Uterus (tissue), 4 donors: ENCODE measurements at places on chromosomes 12 and 14. TPM values are rescaled to one million over a fixed set of nuclear protein-coding genes. Genes with fewer than 3 reads are reported as not detected.

Gene OLR1
- not detected for total RNA-seq

Gene REP15
- 1.9 TPM for total RNA-seq

DNA sequence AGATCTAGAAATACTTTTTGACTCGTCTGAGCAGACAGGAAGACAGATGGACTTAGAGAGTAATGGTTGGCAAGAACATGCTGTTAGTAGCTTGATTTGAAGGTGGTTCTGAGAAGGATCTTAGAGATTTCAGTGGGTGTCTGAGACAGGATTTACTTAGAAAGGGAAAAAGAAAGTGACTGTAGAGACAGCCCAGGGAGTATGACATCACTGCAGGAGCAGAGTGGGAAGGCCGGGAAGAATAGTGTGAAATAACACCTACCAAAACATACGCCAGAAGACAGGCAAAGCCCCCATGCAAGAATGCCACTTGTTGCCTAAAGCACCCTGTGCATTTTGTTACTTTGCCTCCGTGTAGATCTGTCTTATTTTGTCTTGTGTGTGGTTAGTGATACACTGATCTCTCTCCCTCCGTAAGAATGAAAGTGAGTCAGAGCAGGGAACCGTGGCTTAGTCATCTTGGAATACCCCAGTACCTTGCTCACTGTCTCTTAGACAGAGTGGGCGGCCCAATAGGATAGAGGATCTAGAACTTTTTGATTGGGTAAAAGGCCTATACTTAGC lies 161.3 kb upstream of the IFNG-AS1 start:
- peak; percentile 74 for DNase-seq

- DNase-seq = no peak
These were observed 1464.1 kb upstream of the FLRT2 start for GRCh38 chr14:84065811-84066210.

DNA sequence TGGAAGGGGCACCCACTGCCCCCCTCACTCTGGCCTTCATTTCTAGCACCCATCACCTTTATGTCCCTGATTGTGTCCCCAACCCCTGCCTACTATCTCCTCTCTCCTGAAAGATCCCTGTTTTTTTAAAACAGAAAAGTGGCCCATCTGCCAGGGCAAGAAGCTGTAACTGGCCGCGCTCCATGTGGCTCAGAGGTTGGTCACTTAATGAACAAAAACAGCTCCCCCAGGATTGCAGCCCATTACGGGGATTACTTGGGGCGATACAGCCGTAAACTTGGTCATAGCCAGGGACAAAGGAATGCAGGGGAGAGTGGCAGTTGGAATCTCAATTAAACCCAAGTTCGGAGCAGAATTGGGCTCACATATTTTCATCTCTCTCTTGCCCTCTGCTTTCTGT lies 34.8 kb upstream of the VSX2 start:
- DNase-seq = no peak

- DNase-seq = no peak
These were observed 117.7 kb upstream of the FUT8 start for GRCh38 chr14:65294816-65295215.

Gene GUCY2C
- not detected for total RNA-seq

Gene DPY19L2
- 79.7 TPM for total RNA-seq

Gene MYH7
- not detected for total RNA-seq

DNA sequence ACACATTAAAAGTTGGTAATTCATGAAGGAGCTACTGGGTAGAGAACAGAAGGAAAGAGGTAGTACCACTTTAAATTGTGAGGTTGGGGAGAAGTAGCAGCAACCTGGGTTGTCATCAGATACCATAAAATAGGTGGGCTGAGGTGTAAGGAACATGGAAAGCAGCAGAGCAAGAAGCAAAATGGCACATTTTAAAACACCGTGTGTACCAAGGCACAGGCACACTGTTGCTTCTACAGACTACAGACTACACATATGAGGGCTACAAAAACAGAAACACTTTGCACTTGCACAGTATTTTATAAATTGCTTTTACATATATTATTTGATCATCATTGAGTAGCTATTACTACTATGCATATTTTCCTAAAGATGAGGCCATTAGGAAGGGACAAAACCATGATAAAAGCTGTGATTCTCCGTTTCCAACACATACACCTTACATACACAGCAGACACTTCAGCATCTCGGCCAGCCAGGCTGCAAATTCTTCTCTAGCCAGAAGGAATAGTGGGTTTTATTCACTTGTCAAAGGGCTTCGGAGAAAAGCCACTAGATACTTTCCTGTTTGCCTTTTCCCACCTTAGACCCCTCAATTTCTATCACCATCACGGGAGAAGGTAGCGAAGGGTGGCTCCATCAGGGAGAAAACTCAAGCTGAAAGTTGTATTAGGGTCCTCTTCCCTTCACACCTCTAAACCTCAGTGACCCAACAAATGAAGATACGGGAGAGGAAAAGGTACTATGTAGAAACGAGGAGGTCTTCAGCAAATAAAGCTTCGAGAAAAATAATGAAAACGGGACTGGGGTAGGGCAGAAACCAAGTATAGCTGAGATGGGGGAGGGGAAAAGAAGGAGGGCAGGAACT lies 1.6 kb downstream of the PYM1 start:
- DNase-seq = no peak

GRCh38 chr14:91111443-91111842 lies 2.4 kb upstream of the DGLUCY start:
- no peak for DNase-seq

DNA sequence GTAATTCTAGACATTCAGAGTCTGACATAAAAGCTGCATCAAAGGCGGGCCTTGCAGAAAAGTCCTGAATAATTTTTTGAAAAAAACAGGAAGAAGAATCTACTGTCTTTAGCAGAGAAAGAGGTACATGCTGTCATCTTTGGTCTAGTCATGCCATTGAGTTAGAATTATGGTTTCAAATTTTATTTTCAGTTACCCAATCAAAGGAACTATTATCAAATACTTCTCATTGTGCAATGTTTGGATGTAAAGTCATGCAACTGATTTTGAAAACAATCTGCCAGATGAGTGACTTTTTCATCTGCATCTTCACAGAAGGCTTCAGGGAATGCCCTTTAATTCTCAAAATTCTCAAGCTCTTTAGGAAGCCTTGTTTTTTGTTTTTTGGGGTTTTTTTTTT lies 803.5 kb downstream of the FLRT2 start:
- DNase-seq = no peak

- DNase-seq = no peak
These were observed 88.7 kb downstream of the LLPH start for GRCh38 chr12:66041651-66042363.

GRCh38 chr14:103542605-103543088 lies 13.7 kb downstream of the TRMT61A start:
- no peak for DNase-seq

- no peak for DNase-seq
These were observed 36.7 kb downstream of the FLRT2 start for GRCh38 chr14:85566603-85567002.

DNA sequence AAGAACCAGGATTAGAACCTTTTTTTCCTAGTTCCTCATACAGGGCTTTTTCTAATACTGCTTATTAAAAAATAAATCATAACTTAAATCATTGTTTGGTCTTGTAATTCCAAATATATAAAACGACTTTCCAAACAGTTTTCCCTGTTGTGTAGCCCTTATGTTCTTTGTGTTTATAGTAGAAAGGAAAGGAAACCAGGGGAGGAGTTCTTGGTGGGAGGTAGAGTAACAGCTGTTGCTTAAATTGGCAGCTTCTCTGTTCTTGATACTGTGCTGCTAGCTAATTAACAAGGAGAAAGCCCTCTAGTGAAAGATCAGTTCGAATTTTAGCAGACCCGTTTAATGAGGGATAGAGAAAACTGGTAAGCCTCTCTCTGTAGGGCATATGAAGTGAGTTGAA lies 15.0 kb downstream of the SRP54 start:
- no peak for DNase-seq

DNA sequence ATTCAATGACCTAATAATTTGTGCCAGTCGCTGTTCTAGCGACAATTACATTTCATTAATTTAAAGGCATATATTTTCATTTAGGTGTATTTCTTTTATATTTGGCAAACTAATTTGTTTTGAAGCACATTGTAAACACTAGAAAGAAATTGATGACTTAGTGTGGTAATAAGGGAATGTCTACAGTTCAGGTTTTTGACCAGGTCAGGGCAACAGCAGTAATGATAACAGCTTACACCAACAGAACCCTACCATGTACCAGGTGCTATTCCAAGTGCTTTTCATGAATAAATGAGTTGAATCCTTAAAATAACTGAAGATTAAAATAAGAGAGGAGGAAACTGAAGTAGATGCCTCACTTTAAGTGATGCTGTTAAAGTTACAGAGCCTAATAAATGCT lies 85.4 kb upstream of the SLC38A2 start:
- DNase-seq = no peak

Gene FAR2
- 4.7 TPM for total RNA-seq

Gene LHX5
- not detected for total RNA-seq

Gene TAS2R20
- 7.2 TPM for total RNA-seq

- no peak for DNase-seq
These were observed 59.1 kb upstream of the SLC6A13 start for GRCh38 chr12:321606-322326.

DNA sequence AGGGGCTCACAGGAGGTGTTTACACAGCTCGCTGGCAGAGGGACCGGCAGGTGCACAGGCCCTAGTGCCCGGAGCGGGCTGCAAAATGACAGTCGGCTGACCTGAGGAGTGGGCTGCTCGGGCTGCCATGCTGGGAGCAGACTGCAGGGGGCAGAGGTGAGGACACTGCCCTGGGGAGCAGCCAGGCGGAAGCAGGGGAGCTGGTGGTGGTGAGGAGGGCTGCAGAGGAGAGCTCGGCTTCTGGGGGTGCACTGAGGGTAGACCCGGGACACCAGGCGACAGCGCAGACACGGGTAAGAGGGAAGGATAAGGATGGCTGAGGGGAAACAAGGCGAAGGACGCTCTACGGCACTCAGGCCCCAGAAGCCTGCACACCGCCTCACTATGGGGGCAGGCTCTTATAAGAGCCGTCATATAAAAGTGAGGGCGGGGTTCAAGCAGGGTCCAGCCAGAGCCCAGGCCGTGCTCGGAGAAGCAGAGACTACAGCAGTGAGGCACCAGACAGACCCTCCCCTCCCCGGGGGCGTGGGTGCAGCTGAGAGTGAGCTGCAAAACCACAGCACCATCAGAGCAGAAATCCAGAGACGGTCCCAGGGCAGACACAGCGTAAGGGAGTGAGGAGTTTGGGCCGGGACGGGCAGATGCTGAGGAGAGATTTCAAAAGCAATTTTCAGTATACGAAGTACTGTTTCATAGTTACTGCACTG lies 62.5 kb downstream of the CCDC88C start:
- DNase-seq = no peak
